ENCODE measurements at places on chromosomes 7 and 10. TPM values are rescaled to one million over a fixed set of nuclear protein-coding genes. Genes with fewer than 3 reads are reported as not detected.

DNA sequence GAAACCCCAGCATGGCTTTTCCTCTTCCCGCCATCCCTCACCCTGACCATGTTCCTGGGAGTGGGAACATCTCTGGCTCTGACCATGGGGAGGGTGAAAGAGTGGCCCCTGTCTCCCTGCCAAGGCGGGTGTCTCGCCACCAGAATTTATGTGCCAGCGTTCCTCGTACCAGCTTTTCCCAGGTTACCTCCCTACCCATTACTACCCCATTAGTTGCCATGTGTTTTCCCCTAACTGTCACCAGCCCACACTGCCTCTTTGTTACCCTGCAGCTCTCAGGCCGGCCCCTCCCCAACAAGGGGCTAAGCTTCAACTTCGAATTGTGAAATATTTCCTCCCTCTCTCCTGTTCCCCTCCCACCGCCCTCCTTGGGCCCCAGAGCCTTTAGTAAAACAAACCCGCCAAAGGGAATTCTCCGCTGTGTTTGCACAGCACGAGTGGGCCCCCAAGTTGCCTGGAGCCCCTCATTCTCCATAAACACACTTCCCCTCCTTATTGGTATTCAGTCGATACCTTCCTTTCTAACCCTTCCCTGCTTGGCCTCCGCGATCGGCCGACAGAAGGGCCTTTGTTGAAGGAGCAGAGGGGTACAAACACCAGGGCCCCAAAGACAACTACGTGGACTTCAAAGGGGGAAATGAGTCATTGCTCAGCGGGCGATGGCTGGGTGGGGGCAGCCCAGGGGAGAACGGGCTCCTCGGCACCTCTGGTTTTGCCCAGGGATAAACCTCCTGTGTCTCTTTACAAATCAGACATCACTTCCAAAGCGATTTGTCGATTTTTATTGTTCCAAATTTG is 45.5 kb downstream of the SLIT1 start:
- DNase-seq, result no peak

The SUFU gene
- polyA plus RNA-seq, result 16.4 TPM

The TNRC18 gene
- 63.2 TPM for polyA plus RNA-seq

DNA sequence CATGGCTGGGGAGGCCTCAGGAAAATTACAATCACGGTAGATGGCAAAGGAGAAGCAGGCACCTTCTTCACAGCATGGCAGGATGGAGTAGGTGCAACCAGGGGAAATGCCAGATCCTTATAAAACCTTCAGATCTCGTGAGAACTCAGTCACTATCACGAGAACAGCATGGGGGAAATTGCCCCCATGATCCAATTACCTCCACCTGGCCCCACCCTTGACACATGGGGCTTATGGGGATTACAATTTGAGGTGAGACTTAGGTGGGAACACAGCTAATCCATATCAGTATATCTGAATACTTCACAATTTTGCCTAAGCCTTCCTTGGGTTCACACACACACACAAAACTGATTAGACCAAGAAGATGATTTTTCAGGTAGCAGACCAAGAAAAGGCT is 145.1 kb upstream of the COL1A2 start:
- no peak for DNase-seq

The C7orf57 gene
- polyA plus RNA-seq, result not detected

The ZNF804B gene
- not detected for polyA plus RNA-seq

- DNase-seq, result no peak
These were observed 661.5 kb downstream of the MAGI2 start for GRCh38 chr7:78792006-78792405.

All from hindlimb muscle (tissue), 1 donor.